ENCODE measurements at places on chromosomes 4 and X. TPM values are rescaled to one million over a fixed set of nuclear protein-coding genes. Genes with fewer than 3 reads are reported as not detected.

Gene CRMP1
- total RNA-seq, result 1.4 TPM

- no peak for DNase-seq
Measured at GRCh38 chrX:27823812-27824211, 16.0 kb downstream of the MAGEB10 start.

Gene CSAG2
- not detected for total RNA-seq

DNA sequence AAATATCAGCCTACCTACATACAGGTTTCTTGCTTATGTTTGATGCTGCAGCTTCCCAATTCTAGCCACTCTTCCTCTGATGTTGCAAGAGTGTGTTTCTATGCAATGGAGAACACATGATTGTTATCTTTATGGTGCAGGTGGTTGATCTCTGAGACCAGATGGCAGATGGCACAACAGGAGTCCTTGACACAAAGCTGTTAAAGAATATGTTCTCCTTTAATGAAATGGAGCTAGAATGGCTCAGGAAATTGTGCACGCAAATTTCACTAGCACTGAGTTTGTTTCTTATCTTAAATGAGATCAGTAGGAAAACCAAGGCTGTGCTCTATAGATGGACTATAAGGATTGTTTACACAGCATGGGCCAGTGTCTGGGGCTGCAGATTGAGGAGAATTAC is 29.9 kb upstream of the TTC29 start:
- DNase-seq, result no peak

DNA sequence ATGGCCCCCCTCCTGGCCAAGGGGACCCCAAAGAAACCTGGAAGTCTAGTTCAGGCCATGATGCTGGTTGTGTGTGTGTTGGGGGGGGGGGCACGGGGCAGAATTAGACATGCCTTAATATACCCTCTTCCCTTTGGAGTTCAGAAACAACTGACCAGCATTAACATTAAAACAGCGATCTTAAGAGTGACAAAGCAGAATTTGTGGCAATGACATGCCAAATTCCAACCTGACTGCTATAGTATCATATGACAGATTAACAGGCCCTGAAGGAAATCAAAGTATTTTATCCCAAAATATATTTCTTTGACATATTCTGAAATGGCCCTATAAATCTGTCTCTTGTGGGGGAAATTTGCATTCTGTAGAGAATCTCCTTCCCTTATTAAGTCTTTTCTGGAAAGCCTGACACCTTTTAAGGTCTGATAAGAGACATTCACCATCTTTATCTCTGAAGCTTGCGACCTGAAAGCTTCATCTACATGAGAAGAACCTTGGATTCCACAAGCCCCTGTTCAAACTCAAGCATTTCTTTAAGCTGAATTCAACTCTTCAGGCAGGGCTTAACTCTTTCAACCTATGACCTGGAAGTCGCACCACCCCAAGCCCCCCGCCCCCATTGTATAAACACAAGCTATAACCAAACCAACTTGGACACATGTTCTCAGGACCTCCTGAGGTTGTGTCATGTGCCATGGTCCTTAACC is 40.2 kb downstream of the ABCB7 start:
- DNase-seq, result no peak

Gene SPANXA2
- total RNA-seq, result not detected

Gene IBSP
- not detected for total RNA-seq

Gene CNKSR2
- 0.47 TPM for total RNA-seq

Gene SCML2
- 1.1 TPM for total RNA-seq
